ENCODE measurements at places on chromosomes 1 and 21.

- no peak for DNase-seq
Measured at GRCh38 chr1:41438711-41439110, 45.8 kb downstream of the EDN2 start.

- DNase-seq = no peak
Measured at GRCh38 chr1:81998165-81998564, 197.4 kb downstream of the ADGRL2 start.

DNA sequence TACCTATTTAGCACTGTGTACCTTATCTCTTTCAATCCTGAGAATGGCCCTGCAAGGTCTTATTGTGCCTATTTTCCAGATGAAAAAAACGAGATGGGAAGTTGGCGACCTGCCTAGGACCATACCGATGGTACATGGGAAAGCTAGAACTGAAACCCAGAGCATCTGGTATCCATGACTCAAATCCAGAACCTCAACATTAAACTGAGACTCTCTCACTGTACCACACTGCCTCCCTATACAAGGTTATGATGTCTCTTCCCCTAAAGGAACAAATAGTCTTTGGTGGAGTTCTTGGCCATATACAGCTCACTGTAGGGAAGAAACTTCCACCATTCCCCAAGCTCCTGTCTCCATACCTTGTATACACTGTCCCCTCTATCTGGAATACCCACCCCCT, 110.7 kb downstream of the TNR start:
- no peak for DNase-seq

- no peak for DNase-seq
Measured at GRCh38 chr1:221783936-221784335, 42.0 kb upstream of the DUSP10 start.

DNA sequence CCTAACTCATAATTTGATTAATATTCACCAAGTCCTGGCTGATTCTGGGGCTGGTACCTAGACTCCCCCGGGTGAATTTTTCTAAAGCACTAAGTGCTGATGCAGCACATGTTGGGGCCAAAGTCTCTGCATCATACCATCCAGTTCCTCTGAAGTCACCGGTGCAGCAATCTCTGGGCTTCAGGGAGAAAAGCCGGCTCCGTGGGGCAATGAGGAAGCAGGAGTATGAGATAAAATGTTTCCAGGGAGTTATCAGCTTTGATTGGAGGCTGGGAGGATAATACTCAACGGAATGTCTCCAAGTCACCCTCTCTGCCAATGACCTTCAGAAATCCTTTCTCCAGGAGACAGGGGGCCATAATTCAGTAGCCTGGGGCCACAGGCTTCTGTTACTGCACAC, 1.2 kb downstream of the FCAMR start:
- DNase-seq = no peak

DNA sequence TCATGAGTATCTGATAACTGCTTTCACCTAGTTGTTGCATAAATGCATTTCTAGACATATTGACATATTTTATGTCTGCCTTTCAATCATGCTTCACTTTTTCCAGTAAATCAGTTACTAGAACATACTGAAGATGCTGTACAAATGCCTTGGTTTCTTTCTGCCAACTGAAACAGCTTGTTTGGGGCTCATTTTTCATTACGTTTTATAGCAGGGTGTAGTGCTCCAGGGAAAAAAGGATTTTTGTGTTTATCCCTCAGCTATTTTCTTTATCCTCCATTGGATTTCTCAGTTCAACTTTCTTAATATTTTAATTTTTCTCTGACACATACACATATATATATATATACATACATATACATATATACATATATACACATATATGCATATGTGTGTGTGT, 51.7 kb downstream of the IL23R start:
- no peak for DNase-seq

GRCh38 chr1:246459221-246459620, 47.9 kb downstream of the SMYD3 start:
- no peak for DNase-seq

- DNase-seq = no peak
Measured at GRCh38 chr21:46172863-46173528, 11.3 kb downstream of the SPATC1L start.

DNA sequence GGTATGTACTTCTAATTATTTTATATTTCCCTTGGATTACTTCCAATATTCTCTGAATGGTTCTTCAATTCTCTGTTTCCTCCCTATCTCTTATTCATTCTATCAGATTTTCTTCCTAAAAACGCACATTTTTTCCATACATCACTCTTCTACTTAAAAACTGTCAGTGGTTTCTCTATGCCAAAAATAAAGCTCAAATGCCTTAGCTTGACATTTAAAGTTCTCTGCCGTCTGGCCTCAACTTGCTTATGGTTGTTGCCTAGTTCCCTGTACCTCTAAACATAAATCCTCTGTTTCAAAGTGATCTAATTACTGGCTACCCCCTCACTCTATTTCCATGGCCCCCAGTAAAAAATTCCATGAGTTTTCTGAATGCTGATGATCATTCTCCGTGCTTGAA, 671.0 kb upstream of the ADGRL2 start:
- no peak for DNase-seq

DNA sequence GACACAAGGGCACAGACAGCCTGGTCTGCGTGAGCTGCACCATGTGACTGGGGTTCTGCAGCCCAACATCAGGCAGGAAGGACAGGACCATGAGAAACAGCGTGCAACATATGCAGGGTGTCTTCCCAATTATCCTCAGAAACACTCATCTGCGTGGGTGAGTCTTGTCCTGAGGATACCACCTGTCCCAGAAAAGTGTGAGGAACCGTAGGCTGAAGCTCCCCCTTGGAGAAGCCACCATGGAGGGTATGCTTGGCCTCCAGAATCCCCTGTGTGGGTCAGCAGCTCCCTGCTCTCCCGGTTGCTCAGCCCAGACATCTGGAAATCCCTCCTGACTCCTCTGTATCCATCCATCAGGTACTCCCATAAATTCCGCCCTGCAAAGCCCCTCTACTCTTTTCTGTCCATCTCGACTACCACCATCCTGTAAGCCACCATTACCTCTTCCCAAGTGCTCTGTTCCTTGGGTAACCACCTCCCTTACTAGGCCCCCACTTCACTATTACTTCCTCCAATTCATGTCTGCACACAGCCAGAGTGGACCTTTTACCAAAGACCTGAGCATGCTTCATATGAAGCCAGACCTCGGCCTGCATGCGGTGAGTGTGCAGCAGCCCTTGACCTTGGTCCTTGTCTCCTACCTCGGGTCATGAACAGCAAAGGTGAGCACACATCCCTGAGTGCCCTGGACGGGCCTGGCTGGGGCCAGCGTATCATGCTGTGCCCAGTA, 33.0 kb downstream of the ETS2 start:
- DNase-seq = no peak

- DNase-seq = no peak
Measured at GRCh38 chr21:38913893-38914527, 108.3 kb downstream of the ETS2 start.

DNA sequence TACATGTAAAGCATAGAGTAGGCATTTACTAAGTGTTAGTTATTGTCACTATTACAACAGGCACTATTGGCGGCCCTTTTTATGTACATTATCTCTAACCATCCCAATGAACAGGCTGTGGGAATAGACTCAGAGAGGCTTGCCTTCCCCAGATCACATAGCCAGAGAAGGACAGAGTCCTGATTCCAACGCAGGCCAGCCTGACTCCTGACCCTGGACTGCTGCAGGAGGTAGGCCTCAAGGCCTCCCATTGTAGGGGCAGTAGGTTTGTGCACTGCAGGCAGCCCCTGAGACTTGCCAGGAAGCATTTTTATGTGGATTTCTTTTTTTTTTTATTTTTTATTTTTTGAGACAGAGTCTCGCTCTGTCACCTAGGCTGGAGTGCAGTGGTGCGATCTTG, 6.4 kb upstream of the GFI1 start:
- no peak for DNase-seq

- no peak for DNase-seq
Measured at GRCh38 chr1:197799271-197799670, 24.0 kb upstream of the DENND1B start.

DNA sequence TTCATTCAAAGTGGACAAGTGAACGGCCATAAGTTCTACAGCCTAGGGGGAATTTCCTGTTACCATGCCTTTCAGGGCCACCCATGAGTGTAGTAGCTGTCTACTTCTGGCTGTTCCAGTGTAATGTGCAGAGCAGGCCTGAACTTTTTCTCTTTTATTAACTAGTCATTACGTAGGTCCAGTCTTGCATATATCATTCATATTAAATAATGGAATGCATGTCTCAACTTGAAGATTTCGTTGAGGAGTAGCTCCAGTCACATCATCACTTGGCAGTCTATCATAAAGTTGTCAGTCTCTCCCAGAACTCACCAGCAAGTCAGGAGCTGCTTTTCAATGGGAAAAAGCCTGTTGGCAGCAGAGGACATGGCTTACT, 12.0 kb upstream of the GIPC2 start:
- DNase-seq = no peak

- DNase-seq = no peak
Measured at GRCh38 chr1:182588500-182589396, at the start of gene RNASEL. RNASEL (minus strand) TSS chr1:182589256; CDS start chr1:182586806, 2,450 bp downstream.

GRCh38 chr1:59034925-59035324, 251.1 kb upstream of the JUN start:
- no peak for DNase-seq

DNA sequence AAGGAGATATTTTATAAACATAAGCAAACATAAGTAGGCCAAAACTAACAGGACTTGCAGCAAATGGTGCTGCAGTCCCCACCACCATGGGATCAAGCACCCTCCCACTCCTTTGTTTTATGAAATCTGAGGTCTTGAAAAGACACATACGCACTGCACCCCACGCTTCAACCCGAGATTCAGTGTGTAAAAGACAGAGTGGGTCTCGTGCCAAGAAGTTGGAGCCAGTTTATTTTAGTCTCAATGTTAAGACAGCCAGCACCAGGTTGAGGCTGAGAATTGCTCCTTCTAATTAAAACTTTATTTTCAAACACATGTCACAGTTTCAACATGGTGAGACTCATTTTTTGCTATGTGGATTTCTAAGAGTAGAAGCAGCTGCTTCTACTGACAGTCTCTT, 139.1 kb upstream of the TIAM1 start:
- no peak for DNase-seq

- no peak for DNase-seq
Measured at GRCh38 chr1:73100216-73100615, 817.9 kb upstream of the NEGR1 start.

GRCh38 chr21:46598581-46599572, 6.0 kb downstream of the S100B start:
- no peak for DNase-seq

GRCh38 chr1:32742199-32742947, 39.8 kb upstream of the SYNC start:
- DNase-seq = no peak

DNA sequence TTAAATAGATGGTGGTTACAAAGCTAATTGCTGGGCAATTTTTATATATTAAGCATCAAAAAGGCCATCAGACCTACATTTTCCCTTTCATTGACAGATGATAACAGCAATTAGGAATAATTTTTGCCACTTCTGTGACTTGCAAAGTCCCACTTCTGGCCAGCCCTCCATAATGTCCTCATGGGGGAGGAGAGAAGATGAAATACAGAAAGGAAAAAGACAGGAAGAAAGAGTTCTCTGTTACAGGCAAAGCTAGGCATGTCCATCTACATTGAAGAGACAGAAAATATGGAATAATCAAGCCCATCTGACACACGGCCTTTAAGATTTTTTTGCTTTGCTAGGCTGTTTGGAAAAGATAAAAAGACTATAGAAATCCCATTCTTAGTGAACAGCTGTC, 108.0 kb downstream of the ENAH start:
- no peak for DNase-seq

DNA sequence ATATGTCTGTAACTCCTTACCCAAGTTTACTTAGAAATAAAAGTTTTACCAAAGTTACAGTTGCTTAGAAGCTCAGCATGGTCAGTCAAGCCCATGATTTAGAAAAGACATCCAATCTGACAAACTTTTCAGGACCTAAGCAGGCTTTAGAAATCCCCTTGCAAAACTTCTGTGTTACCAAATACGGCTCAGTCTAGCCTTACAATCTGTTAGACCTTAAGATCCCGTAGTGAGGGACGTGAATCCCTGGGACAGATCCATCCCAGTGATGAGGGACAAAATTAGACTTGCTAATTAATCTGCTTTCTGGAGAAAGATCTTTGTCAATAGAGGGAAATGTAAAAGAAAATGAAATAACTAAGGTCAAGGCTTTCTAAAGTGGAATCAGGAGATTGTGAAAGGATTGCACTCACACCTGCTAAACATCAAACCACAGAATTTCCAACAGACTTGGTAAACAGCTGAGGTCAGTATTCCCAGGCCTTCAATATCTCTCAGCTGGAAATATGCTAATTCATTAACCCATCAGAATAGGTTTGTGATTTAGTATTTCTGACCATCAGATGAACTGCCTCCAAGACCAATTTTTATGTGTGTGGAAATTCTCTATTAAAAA, 375.3 kb downstream of the DUSP10 start:
- DNase-seq = no peak

GRCh38 chr1:206911064-206911663, 10.6 kb downstream of the FCMR start:
- DNase-seq = no peak

- no peak for DNase-seq
Measured at GRCh38 chr1:93200086-93200620, 19.6 kb downstream of the CCDC18 start.
